SIG-M5 (cell line): ENCODE measurements at places on chromosomes 3 and 15.

DNA sequence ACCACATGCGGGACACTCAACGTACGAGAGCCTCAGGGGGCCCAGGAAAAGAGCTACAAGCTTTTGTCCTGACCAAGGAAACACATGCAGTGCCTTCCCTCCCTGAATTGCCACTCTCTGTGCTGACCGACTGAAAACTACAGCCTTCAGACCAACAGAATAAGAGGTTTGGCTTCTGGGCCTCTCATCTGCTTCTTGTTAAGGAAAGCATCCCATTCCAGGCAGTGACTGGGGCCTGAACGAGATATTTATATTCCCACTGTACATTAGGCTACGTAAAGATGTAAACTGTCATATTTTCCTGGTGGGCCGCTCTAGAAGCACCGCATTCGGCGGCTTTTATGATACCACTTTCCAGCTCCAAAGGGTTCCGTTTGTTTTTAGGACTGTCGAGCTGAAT, 208.9 kb upstream of the TPM1 start:
- DNase-seq, result no peak

DNA sequence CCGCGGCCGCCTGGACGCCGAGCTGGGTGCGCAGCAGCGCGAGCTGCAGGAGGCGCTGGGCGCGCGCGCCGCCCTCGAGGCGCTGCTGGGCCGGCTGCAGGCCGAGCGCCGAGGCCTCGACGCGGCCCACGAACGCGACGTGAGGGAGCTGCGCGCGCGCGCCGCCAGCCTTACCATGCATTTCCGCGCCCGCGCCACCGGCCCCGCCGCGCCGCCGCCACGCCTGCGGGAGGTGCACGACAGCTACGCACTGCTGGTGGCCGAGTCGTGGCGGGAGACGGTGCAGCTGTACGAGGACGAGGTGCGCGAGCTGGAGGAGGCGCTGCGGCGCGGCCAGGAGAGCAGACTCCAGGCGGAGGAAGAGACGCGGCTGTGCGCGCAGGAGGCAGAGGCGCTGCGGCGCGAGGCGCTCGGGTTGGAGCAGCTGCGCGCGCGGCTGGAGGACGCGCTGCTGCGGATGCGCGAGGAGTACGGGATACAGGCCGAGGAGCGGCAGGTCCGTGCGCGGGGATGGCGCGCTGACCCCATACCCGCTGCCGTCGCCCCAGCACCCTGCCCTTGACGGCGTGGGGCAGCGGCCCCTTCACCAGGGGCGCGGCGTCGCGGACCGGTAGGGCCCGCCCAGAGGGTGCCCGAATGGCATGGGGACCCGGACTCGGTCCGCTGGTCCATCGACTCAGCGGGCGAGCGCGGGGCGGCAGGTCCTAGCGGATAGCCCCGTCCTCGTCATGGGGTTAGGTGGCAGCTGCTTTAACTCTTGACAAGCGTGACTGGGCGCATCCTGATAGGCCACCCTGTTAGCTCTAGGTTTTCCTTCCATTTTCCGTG, 848 bp downstream of the SYNM start:
- no peak for DNase-seq

DNA sequence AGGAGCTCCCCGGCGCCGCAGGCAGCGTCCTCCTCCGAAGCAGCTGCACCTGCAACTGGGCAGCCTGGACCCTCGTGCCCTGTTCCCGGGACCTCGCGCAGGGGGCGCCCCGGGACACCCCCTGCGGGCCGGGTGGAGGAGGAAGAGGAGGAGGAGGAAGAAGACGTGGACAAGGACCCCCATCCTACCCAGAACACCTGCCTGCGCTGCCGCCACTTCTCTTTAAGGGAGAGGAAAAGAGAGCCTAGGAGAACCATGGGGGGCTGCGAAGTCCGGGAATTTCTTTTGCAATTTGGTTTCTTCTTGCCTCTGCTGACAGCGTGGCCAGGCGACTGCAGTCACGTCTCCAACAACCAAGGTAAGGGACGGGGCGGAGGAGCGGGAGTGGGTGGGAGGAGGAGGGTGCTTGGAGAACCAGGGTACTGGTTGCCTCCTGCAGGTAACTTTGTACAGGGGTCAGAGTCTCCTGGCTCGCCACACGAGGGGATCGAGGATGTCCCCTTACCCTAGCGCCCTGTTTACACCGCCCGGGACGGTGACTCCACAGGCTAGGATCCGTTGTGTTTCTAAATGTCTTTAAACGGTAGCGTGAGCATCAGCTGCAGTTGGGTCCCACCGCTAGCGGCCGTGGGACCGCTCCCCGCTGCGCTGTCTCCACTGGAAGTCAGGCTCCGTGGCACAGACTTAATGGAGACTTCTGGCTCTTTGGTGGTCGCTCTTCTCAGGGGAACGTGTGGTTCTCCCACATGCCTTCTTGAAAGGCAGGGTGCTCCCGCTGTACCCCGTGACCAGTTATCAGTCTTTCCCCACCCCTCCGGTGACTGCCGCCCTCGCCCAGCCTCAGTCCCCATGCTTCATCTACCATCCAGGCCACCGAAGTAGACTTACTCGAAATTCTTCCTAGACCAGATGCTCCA, 515 bp downstream of the EPHA6 start:
- no peak for DNase-seq

GRCh38 chr3:152836269-152836668, 1.3 kb downstream of the P2RY1 start:
- no peak for DNase-seq

- no peak for DNase-seq
These were observed 297.2 kb upstream of the C2CD4B start for GRCh38 chr15:62462268-62462667.

DNA sequence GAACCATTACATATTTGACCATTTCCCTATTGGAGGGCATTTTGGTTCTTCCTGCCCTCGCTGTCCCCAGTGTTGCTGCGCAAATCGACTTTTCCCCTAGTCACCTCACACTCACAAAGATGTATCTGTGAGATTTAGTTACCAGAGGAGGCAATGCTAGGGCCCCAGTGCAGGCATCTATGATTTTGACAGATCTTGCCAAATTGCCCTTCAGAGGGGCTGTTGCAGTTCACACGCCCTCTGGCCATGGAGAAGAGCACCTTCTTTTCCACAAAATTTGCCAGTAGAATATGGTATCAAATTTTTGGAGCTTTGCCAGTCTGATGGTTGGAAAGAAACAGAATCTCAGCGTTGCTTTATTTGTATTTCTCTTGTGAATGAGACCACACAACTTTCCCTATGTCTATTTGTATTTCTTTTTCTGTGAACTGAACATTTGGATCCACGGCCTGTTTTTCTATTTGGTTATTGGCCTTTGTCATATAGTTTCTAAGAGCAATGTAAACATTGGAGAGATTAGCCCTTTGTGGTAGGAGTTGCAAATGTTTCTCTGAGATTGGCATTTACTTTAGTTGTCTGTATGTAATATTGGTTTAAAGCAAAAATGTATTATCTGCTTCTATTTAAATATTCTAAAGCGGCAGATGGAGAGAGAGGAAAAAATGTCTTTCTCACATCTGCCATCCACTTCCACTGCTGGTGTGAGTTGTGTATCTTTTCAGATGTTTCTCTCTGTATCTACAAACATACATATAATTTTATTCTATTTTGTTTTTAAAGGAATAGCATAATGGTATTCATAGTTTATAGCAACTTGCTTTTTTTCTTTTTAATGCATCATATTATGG, 66.1 kb downstream of the DNASE1L3 start:
- no peak for DNase-seq

DNA sequence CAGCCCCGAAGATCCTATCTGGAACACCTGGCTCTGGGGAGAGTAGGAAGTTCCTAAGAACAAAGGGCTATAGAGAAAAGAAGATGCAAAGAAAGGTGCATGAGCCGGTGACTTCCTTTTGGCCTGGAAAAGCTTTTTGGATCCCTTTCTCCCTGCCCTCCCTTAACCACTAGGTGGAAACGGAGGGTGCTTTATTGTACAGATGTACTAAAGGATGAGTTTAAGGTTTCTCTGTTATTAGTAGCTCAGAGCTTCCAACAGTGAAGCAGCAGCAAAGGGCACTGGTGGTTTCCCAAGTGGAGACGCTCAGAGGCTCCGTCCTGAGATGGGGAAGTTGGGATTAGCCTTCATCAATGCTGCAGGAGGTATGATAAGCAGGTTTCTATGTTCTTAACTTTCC, 5.9 kb upstream of the ADGRG7 start:
- DNase-seq, result no peak

GRCh38 chr3:128448491-128448890, 18.2 kb downstream of the DNAJB8 start:
- no peak for DNase-seq

- no peak for DNase-seq
These were observed 8.6 kb upstream of the TEX9 start for GRCh38 chr15:56356616-56357015.

GRCh38 chr3:10762611-10763247, 53.3 kb upstream of the SLC6A11 start:
- no peak for DNase-seq

DNA sequence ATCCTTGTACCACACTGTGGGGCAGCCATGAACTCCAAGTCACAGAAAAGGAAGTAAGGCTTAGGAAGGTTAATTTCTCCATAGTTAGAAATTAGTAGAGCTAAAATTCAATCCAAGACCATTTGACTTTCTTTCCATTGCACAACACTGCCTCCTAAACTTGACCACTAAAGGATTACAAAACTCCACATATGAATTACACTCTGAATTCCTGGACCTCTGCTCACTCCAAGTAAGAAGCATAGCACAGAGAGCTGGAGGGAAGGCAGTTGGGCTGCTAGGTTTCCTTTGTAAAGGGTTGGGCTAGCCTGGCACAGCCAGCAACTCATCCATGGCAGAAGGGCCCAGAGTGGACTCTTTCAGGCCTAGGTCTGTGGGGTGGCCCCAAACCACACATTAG, 134.4 kb downstream of the MYLK start:
- no peak for DNase-seq

DNA sequence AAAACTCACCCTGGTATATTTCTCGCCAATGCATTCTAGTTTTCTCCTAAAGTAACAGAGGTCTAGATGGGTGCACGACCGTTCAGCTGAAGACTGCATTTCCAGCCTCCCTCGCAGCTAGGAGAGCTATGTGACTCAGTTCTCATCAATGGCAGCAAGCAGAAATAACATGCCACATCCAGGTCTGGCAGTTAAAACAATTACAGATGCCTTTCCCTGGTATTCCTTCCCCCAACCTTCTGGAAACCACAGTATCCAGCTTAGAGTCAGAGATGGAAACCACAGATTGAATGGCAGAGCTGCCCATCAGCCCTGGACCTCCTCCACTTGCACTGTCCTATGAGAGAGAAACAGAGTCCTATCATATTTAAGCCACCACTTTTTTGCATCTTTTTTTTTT, 4.8 kb downstream of the HAPLN3 start:
- DNase-seq, result no peak

DNA sequence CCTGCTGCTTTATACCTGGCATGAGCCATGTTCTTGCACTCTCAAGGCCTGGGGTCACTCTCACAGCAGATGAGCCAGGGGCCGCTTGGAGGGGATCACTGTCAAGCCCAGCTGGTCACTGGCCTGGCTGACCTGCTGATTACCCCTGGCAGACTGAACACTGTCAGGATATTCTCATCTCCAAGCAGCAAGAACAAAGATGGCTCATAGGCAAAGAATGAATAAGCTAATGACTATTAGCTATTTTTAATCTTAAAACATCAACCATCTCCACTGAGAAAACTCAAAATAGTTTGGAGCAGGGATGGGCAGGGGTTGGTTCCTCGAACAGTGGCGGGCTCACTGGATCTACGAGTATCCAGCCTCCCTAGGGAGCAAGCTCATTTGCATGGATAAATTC, 64.4 kb upstream of the ACAN start:
- no peak for DNase-seq

- no peak for DNase-seq
These were observed 127.8 kb downstream of the ABI3BP start for GRCh38 chr3:100865442-100865841.

GRCh38 chr3:25291481-25291905, 136.6 kb upstream of the RARB start:
- no peak for DNase-seq

GRCh38 chr15:30973379-30973778, 18.0 kb downstream of the MTMR10 start:
- no peak for DNase-seq

DNA sequence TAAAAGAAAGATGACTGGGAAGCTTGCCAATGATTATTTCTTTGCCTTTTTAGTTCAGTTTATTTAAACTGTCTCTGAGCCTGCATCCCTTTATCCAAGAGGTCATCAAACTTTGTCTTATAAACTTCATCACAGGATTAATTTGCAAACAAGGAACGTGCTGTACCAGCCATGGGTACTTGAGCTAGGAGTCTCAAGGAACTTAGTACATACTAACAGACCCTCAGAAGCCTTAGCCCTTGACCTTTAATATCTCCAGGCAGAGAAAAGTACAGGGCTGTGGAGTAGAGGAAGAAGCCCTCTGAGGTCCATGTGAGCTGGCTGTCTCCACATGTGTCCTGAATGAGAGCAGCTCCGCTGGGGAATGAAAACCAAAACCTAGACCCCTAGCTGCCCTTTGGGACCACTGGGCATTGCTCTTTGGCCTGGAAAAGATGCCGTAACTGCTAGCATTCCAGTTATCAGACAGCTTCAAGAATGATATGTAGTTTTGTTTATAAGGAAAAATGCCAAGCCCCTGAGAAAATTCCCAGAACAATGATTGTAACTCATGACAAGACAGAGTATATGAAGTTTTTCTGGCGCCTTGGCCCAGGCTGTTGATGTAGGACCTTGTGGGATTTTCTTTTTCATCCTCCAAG, 92.1 kb downstream of the ASB7 start:
- no peak for DNase-seq

DNA sequence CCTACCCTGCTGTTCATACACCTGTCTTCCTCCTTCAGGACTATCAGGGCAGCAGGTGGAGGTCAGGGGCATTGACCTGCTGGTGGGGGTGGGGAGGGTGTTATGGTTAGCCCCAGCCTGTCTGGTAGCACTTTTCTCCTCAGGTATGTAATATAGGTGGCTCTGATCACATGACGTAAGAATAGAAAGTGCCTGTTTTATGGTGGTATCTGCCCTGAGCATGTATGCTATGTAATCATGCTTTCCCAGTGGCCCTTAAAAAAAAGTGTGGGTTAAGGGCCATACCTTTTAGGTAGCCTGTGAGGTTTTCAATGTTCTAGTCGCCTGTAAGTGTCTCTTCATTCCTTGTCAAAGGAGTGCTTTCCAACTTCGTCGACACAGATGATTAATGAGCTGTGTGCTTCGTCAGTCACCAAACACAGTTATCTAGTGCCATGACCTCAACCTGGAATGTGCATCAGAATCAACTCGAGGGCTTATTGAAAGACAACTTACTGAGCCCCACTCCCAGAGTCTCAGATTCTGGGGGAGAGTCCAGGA, 86.3 kb downstream of the KLHL25 start:
- no peak for DNase-seq

DNA sequence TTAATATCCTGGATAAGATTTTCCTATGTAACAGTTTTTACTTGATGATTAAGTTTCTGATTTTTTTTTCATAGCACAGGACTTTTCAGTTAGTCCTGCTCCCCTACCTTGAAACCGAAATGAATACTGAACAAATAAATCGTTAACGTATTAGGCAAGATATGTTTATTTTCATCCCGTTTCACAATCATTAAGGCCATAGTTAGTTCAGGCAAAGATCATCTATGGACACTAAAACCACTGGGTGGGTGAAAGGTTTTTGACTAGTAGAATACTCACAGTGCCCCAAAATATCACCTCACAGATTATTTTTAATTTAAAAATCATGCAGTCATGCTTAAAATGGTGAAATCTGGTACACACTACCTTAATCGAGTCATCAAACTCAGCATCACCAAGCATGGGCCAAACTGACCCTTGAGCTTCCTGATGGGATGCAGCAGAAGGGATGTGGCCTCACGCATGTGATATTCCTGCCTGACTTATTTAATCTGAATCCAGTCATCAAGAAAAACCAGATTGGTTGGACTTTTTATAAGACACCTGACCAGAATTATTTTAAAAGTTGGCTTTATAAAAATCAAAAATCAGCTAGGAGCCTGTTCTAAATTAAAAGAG, 365.0 kb downstream of the LPP start:
- no peak for DNase-seq
